Activated CD8-positive, alpha-beta memory T cell treated with anti-CD3 and anti-CD28 coated beads for 36 hours (primary cell): ENCODE measurements at places on chromosomes 2 and 18. TPM values are rescaled to one million over a fixed set of nuclear protein-coding genes. Genes with fewer than 3 reads are reported as not detected.

PRSS56 gene
- total RNA-seq = not detected

ITGA4 gene
- 127 TPM for total RNA-seq

FEV gene
- not detected for total RNA-seq

RNF152 gene
- 0.21 TPM for total RNA-seq

TSPYL6 gene
- total RNA-seq = not detected

LCT gene
- total RNA-seq = 0.25 TPM

ZC3H6 gene
- 3.8 TPM for total RNA-seq

ANKRD36 gene
- 21.5 TPM for total RNA-seq

DOK6 gene
- total RNA-seq = not detected

FOXI3 gene
- total RNA-seq = not detected

GKN2 gene
- not detected for total RNA-seq

GNLY gene
- total RNA-seq = 22.1 TPM

PASK gene
- 73.8 TPM for total RNA-seq

GMCL1 gene
- total RNA-seq = 16.3 TPM

MRPL19 gene
- 75.9 TPM for total RNA-seq

DCC gene
- not detected for total RNA-seq

BUB1 gene
- 65.0 TPM for total RNA-seq

COL4A3 gene
- not detected for total RNA-seq

ASPRV1 gene
- total RNA-seq = 0.61 TPM
